Activated T-cell treated with anti-CD3 and anti-CD28 coated beads, Interleukin-2, amount 50 U/mL, for 1 hour (primary cell): ENCODE measurements at places on chromosomes 1 and 21.

- no peak for DNase-seq
Observed at GRCh38 chr1:23473037-23473800, 10.8 kb downstream of the ASAP3 start.

GRCh38 chr1:206863266-206863665, 2.2 kb upstream of the IL20 start:
- DNase-seq = no peak

GRCh38 chr1:39835110-39835509, 46.4 kb upstream of the BMP8B start:
- no peak for DNase-seq

- no peak for DNase-seq
Observed at GRCh38 chr1:38050397-38051078, 3.9 kb upstream of the POU3F1 start.

- DNase-seq = no peak
Observed at GRCh38 chr1:210233216-210233494, 559 bp downstream of the SERTAD4 start.

- no peak for DNase-seq
Observed at GRCh38 chr21:35075546-35075945, 26.4 kb upstream of the RUNX1 start.

DNA sequence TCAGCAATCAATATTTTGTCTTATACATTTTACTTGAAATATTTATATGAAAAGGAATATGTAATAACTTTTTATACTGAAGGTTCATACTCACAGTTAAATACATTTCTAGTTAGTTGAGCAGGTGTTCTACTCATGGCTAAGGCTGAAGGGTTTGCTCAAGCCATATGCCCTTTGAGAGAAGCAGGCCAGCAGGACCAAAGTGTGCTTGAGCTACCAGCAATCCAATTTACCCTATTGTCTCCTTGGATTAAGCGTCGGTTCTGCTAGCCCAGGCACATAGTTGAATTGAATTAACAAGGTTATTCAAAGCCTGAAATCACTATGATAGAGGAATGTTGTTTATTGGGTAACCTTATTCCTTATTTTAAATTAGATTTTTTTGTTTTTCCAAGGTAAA, 151.5 kb upstream of the BACE2 start:
- DNase-seq = no peak

DNA sequence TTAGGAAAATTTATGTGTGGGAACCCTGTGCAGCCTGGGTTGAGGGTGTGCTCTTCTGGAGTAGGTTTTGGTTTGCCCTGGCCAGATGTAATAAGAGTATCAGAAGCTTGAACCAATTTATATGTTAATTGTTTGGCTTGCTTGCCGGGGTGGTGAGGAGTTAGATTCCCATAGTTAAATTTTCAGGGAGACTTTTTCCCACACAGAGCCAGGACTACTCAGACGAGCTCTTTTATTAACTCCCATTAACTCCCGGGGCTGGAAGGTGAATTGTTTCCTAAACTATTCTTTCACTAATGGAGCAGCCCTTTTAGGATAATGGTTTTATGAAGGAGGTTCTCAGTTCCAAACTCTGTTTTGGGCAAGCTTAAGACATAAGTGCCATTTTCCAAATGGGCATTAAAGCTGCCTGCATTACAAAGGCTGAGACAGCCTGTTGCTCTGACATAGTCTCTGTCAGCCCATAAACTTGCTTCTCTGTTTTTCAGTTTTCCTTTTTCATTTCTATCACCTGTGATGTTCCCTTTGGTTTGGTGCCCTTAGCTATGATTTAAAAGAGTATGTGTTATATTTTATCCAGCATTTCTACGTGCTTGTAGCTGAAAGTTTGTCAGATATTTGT, 18.0 kb upstream of the RAB3GAP2 start:
- DNase-seq = no peak

- no peak for DNase-seq
Observed at GRCh38 chr1:42658877-42659337, 684 bp downstream of the PPIH start.

- DNase-seq = no peak
Observed at GRCh38 chr1:93814795-93815340, 64.1 kb downstream of the DNTTIP2 start.
